Regular cardiac myocyte (primary cell): ENCODE measurements at places on chromosomes 2 and 18. TPM values are rescaled to one million over a fixed set of nuclear protein-coding genes. Genes with fewer than 3 reads are reported as not detected.

Gene SCN3A
- 0.85 and 1.9 TPM in 2 replicates for total RNA-seq

Gene EFR3B
- 0.56 and 1.7 TPM in 2 replicates for total RNA-seq

Gene POTEC
- under 0.01 TPM in 2 replicates for total RNA-seq

Gene DAW1
- total RNA-seq = 24.2 and 31.6 TPM in 2 replicates
